Stimulated activated CD4-positive, alpha-beta T cell treated with anti-CD3 and anti-CD28 coated beads, Interleukin-15, amount 100 ng/mL, for 1 hour (primary cell): ENCODE measurements at places on chromosomes 6 and 20.

GRCh38 chr6:2891768-2892170 lies 11.3 kb downstream of the SERPINB9 start:
- DNase-seq, result peak; percentile 40

GRCh38 chr6:26205161-26205624 lies 118.0 kb downstream of the HFE start:
- DNase-seq, result peak; percentile 53

DNA sequence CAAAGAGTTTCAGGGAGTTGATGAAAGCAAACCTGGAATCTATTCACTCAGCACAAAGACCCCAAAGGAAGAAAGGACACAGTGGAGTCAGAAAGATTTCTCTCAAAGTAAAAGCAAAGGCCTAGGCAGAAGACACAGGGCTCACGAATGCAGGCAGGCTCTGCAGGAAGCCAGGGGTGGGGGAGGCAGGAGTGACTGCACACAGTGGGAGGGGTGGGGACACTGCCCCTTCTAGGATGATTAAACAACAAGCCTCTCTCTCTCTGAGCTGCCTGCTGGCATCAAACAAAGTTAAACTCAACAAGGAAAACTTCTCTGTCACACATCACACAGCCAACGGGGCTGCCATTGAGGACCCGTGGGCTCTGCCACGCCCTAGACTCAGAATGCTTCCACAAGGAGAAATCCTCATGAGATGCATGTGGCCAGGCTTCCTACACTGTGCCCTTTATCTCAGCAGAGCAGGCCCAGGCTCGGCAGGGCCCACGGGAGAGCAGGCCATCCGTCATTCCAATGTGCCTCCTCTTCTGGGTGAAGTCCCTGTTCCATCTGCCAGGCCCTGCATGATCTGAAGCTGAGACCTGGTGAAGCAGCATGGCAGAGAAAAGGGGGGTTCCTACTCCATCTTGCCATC lies 70.1 kb downstream of the RAMACL start:
- no peak for DNase-seq

- DNase-seq, result no peak
These were observed 7.5 kb downstream of the SNAI1 start for GRCh38 chr20:49990271-49990720.

- no peak for DNase-seq
These were observed 14.0 kb downstream of the MBOAT1 start for GRCh38 chr6:20198156-20198774.

- DNase-seq, result no peak
These were observed 65.1 kb downstream of the CBFA2T2 start for GRCh38 chr20:33554914-33555420.

DNA sequence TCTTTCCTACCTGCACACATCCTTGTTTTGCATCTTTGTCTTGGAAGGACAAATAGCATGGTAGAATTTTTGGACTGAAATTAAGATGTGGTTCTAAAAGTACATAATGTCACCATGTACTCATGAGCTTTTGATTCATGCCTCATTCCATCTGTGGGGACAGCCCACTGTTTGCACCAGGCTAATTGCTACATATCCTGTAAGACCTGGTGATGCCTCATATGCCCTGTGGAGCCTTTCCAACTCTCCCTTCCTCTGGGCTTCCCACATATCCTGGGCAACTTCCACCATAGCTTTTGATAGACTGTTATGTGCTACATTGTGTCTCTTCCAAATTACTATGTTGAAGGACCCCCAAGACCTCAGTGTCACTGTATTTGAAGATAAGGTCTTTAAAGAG lies 213.6 kb upstream of the PREP start:
- DNase-seq, result no peak

GRCh38 chr20:24795436-24795835 lies 153.6 kb upstream of the CST7 start:
- DNase-seq, result no peak

- no peak for DNase-seq
These were observed 112.4 kb upstream of the SALL4 start for GRCh38 chr20:51914758-51915157.

- DNase-seq, result no peak
These were observed 48.7 kb downstream of the QKI start for GRCh38 chr6:163463180-163463579.

- no peak for DNase-seq
These were observed 59.1 kb upstream of the PRDM1 start for GRCh38 chr6:106026748-106027715.

- no peak for DNase-seq
These were observed 261.8 kb downstream of the ADGB start for GRCh38 chr6:146860583-146860982.

DNA sequence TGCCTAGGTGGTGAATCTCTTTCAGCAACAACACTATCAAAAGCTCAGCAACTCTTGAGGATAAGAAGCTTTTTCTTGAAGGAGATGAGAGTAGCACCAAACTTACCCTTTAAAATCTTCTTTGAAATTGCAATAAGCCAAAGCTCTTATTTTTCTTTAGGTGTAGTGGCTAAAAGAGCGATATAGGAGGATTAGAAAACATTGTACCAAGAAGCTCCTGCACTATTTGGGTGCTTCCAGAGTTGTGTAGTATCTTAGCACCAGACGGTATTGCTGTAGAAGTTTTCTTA lies 1.2 kb downstream of the FUT9 start:
- no peak for DNase-seq

- no peak for DNase-seq
These were observed 24.6 kb downstream of the C6orf132 start for GRCh38 chr6:42117843-42118161.

- peak; percentile 98 for DNase-seq
These were observed at the start of gene PCIF1 for GRCh38 chr20:45934586-45935415. TSS of gene PCIF1 (plus strand) at chr20:45934683. CDS start at chr20:45939000, 4,317 bp downstream.

DNA sequence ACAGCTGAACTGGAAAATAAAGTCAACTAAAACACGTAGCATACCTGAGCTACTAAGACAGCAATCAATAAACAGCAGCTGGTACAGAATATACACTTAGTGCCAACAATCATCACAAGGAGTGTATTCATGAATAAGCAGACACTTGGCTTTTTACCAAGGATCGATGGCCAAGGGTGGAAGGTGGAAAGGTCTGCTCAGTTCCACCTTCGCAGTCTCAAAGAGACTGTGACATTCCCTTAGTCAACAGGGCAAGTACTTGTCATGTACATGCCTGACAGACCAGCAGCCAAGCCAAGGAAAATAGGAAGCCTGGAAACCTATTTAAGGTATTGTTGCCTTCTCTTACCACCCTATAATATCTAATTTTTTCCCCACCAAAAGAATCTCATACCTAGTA lies 21.4 kb downstream of the HBS1L start:
- DNase-seq, result no peak

DNA sequence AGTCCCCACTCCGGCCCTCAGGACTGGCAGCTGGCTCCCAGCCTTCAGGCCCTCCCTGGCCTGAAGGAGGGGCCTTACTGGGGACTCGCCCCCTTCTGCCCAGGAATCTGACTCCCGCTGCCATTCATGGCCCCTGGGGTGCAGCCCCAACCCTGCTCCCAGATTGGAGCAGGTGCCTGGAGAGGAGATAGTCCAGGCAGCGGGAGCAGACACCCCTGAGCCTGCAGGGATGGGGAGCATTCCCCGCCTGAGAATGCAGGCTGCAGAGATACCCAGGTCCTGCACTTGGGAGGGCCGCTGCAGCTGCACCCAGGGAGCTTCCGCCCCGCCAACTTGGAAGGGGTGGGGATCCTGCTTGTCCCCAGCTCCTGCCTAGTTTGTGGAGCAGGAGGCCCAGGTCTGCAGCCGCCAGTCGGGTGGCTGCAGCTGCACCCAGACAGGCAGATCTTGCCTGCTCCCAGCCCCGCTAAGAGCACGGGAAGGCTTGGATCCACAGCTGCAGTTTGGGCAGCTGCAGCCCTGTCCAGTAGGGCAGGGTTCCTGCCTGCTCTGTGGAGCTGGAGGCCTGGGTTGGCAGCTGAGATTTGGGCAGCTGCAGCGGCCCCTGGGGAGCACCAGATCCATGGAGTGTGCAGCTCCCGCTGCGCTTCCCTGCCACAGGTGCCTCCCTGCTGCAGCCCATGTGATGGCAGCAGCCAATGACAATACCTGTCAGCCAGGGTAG lies 5.2 kb downstream of the GTSF1L start:
- no peak for DNase-seq

- no peak for DNase-seq
These were observed 128.5 kb upstream of the CHD6 start for GRCh38 chr20:41746635-41747034.

DNA sequence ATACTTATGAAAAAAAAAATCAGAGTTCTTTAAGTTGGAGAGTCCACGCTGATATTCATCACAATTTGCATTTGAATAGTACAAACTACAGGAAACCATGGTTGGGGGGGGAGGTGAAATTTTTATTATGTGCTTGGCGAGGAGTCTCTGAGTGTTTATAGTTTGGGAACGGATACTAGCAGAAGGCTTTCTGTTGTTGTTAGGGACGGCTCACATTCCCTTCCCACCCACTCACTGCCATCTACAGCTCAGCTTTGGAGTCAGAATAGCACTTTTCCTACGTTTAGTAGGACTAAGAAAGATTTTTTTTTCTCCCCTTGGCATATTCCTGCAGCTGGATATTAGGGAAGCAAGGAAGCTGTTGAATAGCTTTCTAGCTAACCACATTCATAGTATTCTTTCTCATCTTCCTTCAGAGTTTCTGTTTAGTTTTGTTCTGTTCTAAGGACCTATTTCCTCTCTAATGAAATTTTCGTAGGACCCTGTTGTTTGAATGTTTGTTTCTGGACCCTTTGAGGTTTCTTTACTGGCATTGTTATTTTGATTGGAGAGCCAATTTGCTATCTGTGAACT lies 235.1 kb upstream of the ZNF217 start:
- no peak for DNase-seq

GRCh38 chr20:57749131-57749690 lies 39.4 kb upstream of the PMEPA1 start:
- DNase-seq, result no peak

- DNase-seq, result no peak
These were observed 46.0 kb upstream of the IL17A start for GRCh38 chr6:52139985-52140680.

GRCh38 chr6:115551527-115551926 lies 509.2 kb downstream of the FRK start:
- no peak for DNase-seq

DNA sequence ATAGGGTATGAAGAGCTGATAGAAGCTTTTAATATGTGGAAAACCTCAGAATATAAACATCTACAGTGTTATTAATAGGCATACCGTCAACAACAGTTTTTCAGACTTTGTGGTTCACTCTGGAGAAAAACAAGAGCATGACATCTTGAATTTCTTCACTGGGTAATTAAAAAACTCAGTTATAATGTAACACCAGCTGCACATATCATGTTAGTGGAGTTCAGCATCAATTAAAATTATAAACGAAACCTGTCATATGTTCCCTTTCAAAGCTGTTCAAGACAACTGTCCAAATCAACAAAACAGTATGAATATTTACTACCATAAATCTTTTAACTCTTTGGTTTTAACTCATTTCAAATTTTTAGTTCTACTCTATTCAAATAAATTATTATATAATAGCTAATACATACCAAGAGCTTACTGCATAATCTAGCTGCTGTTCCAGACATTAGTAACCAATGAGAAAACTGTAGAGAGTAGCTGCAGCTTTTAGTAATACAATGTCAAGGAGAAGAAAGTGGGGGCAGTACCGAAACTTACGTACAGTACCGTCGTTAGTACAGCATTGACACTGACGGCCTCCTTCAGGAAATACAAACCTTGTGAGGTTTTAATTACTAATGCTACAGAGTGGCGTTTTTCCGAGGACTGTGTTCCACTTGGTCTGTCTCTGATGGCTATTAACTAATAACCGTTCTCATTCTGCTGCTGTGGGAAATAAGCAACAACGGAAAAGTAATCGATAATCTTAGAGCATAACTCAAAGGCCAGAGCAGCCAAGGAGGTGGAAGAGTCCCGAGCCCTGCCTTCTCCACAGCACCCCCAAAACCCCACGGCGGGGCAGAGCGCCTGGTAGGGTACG lies 532 bp upstream of the PM20D2 start:
- no peak for DNase-seq

DNA sequence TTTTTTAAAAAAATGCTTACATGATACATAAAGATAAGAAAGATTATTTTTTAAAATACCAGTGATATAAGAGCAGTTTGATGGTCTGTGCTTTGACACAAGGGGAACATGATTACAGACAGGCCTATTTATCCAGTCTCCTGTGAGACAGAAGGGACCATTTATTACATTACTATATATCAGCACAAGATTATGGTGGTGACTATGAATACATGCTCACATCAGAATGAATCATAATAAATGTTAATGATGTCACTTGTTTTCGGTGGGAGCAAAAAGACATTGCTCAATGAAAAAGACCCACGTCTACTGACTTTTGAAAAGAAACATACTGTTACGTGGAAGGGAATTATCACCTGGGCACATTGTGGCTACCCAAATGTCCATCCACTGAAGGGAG lies 455.1 kb downstream of the CDC5L start:
- no peak for DNase-seq

DNA sequence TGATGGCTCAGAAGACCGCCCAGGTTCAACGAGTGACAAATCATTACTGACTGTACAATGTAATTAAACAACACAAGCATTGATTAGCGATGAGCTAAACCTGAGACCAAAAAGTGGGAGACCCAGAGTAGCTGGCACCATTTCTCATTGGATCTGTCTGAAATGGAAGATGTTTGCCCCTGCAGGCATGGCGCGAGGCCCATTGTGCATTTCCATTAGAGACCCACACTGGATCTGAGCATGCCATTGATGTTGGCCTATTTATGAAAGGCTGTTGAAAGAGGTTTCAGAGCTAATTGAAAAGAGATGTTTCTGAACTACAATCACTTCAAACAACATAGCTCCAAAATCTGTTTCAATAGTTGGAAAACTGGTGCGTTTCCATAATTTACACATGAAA lies 196.7 kb downstream of the TFAP2B start:
- DNase-seq, result no peak

GRCh38 chr20:44733341-44734069 lies 12.2 kb upstream of the KCNK15 start:
- DNase-seq, result peak; percentile 38

DNA sequence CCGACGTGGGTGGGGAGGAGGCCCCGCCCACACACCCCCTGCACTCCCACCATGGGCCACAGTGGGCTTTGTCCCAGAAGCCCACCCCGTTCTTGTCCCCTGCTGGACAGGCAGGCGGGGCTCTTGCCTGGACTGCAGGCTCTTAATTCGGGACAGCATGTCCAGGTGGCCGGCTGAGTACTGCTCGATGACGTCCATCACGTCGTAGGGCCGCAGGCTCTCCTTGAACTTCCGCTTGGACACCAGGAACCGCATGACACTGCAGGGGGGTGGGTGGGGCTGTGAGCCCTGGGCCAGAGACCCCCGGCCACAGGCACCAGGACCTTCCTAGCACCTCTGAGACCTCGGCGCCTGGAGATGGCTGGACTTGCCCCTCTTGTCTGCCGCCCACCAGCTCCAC lies 52.2 kb upstream of the CHRNA4 start:
- DNase-seq, result no peak

GRCh38 chr20:37395921-37396415 lies 50.0 kb downstream of the SRC start:
- DNase-seq, result no peak

- DNase-seq, result no peak
These were observed 82.1 kb downstream of the PLEKHG1 start for GRCh38 chr6:150681578-150682395.
